ENCODE measurements at places on chromosomes 7 and 10.

DNA sequence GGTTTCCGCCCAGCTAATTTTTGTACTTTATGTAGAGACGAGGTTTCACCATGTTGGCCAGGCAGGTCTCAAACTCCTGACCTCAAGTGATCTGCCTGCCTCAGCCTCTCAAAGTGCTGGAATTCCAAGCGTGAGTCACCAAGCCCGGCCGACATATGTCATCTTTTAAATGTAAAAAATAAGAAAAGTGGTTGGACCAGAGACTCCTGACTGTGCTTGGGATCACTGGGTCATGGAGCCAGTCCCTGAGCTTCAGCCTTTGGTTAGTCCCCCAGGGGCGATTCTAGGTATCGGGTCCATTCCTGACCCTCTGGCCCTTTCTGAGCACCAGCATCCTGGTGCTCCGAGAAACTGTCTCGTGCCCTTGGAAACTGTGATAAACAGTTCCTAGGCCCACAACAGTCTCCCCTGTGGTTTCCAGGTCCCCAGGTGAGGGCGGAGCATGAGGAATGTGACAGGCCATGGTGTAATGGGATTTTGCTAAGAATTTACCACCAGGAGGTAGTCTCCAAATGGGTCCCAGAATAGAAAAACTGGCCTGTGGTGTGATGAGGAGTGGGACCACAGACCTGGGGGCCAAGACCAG, 32.8 kb downstream of the UBTD1 start:
- no peak for DNase-seq

GRCh38 chr7:130887182-130887956, 153.4 kb upstream of the KLF14 start:
- DNase-seq, result no peak

DNA sequence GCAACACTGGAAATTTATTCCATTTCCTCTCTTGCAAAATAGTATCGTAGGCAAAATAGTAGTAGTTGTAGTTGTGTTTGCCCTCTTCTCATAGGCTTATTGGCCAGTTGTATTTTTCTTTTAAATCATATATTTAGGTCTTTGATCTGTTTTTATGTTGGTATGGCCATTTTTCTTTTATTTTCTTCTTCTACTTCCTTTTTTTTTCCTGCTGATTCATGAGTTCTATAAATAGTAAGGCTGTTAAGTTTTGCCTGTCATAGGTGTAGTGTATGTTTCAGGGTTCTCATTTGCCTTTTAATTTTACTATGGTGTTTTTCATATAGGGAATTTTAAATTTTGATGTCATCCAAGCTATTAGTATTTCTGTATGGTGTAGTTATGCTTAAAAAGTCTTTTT, 25.4 kb upstream of the MRC1 start:
- DNase-seq, result no peak

DNA sequence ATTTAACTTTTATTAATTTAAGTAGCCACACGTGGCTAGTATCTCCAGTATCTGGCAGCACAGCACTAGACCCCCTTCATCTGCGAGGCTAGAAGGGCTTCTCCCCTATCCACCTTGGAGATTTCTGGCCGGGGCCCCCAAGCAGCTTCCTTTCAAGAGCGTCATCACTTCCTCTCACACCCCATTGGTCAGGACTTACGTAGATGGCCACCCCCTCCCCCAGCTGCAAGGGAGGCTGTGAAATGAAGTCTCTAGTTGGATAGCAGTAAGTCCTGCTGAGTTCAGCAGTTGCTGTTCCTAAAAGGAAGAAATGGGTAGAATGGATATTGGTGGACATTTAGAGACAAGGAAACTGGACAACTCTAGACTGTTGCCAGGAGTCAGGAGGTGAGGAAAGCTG, 33.8 kb upstream of the COMTD1 start:
- DNase-seq, result no peak

GRCh38 chr10:14008740-14009080, 322.0 kb downstream of the FRMD4A start:
- no peak for DNase-seq

- no peak for DNase-seq
Observed at GRCh38 chr7:2505401-2505800, 14.2 kb upstream of the LFNG start.

DNA sequence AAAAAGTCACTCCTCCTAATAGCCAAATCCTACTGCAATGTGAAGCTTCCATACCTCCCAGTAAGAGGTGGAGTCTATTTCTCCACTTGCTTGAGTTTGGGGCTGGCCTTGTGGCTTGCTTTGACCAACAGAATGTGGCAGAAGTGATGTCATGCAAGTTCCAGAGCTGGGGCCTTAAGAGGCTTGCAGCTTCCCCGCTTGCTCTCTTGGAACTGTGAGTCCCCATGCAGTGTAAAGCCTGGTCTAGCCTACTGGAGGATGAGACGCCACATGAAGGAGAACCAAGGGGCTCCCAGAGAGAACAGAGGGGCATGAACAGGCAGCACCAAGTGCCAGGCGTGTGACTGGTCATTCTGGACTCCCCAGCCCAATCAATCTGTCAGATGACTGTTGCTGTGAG, 58.6 kb upstream of the OPALIN start:
- DNase-seq, result no peak

GRCh38 chr10:118669020-118669791, 73.8 kb upstream of the PRLHR start:
- no peak for DNase-seq

DNA sequence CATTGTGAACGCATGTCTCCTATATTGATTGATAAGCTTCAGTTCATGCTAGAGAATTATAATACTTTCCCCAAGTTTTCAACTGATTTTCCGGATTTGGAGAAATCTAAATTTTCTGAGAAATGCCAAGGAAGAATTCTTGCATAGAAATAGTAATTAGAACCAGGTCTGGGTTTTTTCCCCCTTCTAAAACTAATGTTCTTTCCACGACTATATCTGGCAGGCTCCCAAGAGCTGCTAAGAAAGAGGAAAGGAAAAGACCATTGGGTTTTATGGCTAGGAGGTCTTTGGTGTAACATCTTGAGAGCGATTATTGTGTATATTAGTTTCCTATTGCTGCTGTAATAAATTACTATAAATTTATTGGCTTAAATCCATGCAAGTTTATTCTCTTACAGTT, 71.8 kb upstream of the CACNB2 start:
- DNase-seq, result no peak

DNA sequence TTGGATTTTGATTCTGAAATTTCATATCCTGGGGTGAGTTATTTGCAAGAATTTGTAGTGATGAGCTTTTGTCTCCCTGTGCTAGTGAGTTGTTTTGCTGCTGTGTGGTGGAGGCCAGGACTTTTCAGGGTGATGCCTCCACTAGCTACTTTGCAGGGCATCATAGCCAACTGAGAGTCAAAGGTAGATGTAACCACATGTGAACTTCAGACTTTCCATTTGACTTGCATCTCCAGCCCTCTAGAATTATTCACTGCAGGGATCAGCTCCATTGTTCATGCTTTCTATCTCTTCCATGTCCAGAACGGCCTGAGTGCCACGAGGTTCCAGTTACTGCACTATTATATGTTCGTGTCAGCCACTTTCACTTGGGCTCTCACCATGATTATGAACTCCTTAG, 534.3 kb downstream of the GRM8 start:
- no peak for DNase-seq

- DNase-seq, result no peak
Observed at GRCh38 chr7:131586259-131586658, 29.8 kb upstream of the PODXL start.

- no peak for DNase-seq
Observed at GRCh38 chr7:22355620-22356009, 1.3 kb downstream of the RAPGEF5 start.
